ENCODE measurements at places on chromosomes 11 and 22.

DNA sequence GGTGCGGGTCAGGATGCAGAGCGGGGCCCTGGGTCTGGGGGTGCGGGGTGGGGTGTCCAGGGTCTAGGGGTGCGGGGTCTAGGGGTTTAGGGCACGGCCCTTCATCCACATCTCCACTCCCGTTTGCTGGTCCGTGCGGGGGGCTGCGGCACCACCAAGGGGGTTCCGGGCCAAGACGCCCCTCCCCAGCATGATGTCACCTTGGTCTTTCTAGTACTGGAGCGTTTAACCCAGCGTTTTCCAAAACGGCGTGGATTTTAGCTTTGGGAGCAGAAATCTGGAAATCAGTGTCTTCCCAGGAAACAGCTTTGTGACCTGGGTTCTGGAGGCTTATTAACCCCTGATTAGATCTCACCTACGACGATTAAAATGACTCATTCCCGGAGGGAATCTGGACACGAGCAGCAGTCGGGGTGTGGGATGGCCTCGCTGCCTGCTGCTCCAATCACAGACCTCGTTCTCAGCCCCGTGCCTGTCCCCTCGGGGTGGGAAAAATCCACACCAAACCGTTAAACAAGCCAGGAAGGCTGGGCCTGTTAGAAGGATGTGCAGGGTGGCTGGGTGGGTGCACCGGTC lies 759 bp downstream of the AP2A2 start:
- no peak for DNase-seq

DNA sequence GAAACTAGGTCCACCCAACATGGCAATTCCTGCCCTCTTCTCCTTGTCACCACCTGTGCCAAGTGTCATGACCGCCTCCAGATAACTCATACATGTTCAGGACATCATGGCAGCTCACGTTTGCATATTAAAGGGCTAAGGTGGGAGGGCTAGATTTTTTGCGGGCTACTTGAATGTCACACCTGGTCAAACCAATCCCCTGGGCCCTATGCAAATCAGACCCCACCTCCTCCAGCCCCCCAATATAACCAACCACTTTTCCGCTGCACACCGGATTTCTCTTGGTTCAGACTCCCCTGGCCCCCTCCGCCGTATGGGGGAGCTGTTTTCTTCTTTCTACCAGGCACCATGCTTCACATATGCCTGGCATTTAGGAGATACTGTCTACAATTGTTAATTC lies 12.6 kb downstream of the UPB1 start:
- DNase-seq = no peak

DNA sequence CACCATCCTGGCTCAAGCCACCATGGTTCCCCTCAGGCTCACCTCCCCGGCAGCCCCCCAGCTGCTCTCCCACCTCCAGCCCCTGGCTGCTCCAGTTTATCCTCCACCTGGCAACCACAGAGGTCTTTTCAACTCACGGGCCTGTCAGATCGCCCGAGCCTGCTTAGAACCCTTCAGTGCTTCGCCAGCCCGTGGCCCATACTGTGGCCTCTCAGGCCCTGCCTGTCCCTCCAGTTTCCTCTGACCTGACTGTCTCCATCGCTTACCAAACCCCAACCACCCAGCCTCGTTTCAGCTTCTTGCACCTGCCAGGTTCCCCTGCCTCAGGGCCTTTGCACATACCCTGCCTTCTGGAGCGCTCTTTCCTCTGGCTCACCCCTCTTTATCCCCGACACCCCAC lies 6.9 kb downstream of the KCNC1 start:
- no peak for DNase-seq

DNA sequence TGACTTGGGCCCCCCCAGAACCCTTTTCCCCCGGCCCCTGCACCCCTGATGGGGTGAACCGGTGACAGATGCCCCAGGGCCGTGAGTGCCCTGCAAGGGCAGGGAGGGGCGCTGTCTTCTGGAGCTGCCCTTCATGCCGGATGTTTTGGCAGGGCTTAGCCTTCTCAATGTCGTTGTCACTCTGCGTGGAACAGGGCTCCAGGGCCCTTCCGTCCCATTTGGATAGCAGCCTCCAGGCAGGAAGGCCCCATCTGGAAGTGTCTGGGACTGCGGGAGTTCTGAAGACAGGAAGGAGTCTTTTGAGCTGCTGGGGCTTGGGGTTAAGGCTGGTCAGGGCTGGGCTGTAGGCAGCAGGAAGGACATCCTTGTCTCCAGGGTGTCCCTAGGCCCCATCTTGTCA lies 4.6 kb downstream of the FRMD8 start:
- no peak for DNase-seq

- no peak for DNase-seq
Observed at GRCh38 chr22:30857791-30858190, 110.8 kb downstream of the MORC2 start.

DNA sequence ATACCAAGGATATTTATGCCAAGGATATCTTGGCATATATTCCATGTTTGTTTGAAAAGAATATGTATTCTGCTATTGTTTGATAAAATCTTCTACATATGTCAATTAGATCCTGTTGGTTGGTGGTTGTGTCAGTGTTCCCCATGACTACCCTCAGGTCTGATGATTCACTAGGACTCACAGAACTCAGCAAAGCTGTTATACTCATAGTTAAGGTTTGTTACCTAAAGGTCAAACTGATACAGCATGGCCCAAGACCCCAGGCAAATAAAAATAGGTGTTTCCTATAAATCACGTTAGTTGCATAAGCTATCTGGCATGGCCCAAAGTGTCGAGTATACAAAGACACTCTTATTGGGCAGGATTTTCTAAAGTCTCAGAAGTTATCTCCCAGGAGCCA lies 30.2 kb upstream of the B3GNT6 start:
- DNase-seq = no peak

GRCh38 chr22:34303656-34304055 lies 383.4 kb upstream of the LARGE1 start:
- DNase-seq = no peak

GRCh38 chr22:49685686-49686085 lies 142.0 kb downstream of the BRD1 start:
- DNase-seq = peak; percentile 56

DNA sequence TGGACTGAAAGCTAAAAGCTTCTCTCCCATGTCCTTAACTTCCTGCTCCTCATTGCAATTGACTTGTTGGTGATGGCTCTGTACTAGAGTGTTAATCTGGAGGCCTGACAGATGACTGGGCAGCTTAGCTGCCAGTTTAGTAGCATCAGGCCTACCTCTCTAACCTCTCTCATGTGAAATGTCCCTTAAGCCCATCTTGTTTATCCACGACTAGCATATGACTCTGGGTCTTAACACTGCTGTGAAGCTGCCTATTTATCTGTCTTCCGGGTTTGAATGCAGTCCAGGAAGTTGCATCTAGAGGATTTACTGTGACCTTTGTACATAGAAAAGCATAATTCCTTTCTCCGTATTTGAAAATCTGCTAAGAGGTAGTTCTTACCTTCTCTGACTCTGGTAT lies 85.3 kb upstream of the HORMAD2 start:
- no peak for DNase-seq

DNA sequence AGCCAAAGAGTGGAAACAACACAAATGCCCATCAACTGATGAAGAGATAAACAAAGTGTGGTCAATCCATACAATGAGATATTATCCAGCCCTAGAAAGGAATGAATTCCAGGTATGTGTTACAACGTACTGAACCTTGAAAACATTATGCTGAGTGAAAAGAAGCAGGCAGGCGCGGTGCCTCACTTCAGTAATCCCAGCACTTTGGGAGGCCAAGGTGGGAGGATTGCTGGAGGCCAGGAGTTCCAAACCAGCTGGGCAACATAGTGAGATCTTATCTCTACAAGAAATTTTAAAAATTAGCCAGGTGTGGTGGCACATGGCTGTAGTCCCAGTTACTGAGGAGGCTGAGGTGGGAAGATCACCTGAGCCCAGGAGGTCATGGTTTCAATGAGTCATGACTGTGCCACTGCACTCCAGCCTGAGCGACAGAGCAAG lies 24.6 kb upstream of the TESMIN start:
- no peak for DNase-seq

DNA sequence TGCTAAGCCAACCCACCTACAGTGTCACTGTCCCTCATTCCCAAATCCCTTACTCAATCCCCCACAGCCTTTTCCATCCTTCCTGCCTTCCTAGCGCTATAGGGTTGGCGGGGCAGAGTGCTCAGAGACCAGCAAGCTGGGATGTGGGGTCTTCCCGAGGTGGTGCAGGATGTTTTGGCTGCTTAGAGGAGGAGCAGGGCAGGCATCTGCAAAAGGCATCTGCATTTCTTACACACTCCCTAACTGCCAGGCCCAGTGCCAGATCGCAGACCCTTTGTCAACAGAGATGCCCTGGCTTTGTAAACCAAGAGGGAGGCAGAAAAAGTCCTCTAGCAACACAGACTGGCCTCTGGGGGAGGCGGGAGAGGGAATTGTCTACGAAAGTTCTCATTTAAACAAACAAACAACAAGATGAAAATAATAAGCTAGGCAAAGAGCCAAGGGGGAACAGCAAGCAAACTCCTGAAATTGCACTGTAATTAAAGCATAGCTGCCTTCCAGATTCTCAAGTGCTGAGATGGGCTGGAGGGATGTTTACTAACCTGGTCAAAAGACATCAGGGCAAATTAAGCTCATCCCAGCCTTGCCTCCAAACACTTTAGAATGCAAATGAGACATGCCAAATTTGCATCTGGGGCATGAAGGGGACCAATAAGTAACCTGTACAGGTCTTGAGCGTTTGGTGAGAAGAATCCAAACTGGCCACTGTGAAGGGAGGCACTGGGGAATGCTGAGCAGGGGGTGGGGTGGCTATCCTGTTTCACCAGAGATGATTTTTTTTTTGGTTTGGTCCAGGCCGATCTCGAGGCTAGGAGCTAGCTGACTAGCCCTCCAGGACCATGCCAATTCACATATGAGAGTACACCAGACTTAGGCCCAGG lies 38.1 kb upstream of the ADA2 start:
- DNase-seq = no peak

GRCh38 chr22:49453771-49454170 lies 373.9 kb downstream of the BRD1 start:
- DNase-seq = no peak

DNA sequence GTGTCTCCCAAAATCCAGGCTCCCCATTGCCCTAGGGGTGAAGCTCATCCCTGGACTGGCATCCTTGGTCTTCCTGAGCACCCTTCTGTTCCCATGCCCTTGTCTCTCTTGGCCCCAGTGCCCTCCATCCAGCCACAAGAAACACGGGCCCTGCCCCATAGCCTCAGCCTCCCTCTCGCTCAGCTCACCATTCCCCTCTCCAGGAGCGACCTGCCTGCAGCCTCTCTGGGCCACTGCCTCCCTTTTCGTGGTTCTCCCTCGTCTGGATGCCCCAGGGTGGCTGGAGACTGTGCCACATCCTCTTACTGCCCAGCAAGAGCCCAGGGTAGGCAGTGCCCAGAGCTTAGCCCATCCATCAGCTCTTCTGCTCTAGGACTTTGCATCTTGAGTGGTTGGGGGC lies 532.1 kb downstream of the TBC1D22A start:
- DNase-seq = peak; percentile 50

DNA sequence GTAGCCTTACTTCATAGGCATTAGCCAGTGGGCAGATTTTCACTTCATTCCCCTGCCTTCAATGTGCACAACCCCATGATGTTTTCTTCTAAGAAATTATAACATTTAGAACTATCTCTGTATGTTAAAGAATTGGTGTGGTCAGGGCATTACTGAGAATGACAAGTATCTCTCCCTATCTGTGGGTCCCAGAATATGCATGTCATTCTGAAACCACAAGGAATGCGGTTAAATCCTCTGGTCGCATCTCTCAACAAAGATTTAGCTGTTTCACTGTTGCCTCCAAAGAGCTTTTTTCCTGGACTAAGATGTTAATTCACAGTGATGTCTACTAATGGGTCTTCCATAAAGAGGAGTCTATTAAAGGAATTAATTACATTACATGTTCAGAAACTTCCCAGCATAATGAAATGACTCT lies 62.7 kb downstream of the LIF start:
- DNase-seq = no peak

- DNase-seq = no peak
Observed at GRCh38 chr11:20337526-20338154, 25.9 kb upstream of the HTATIP2 start.
